ENCODE measurements at places on chromosomes 13 and 19. TPM values are rescaled to one million over a fixed set of nuclear protein-coding genes. Genes with fewer than 3 reads are reported as not detected.

Gene NLRP5
- total RNA-seq: not detected

Gene ZNF709
- 0.05 TPM for total RNA-seq

Gene BRME1
- total RNA-seq: 0.27 TPM

Gene HCN2
- total RNA-seq: 33.5 TPM

Gene LMTK3
- 4.6 TPM for total RNA-seq
